ENCODE measurements at places on chromosomes 7 and 10. TPM values are rescaled to one million over a fixed set of nuclear protein-coding genes. Genes with fewer than 3 reads are reported as not detected.
A peak's percentile ranks its signal among the peaks of the same experiment; 100 is the strongest.

DNA sequence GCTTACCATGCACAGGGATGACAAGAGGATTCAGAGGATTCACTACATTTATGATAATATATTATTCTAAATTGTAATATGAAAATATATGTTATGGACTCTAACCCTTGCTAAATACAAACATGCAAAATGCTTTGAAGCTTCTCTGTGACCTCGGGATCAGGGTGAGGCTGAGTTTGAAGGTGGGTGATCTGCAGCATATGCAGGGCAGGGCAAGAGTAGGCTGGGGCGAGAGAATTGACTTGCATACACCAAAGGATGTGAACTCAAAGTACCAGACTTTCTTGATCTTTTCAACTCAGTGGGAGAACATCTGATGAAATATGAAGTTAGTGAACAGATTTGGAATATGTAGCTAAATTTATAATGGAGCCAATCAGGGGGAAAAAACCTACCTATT is 57.0 kb downstream of the GPR158 start:
- H3K36me3 ChIP-seq = no peaks in the 10 kb centered on the region
- DNase-seq = no peak
- no peak overlapping the region for H3K27ac ChIP-seq
- no peaks in the 10 kb centered on the region for H3K27me3 ChIP-seq
- no peak overlapping the region for H3K4me3 ChIP-seq
- no peaks in the 10 kb centered on the region for H3K4me1 ChIP-seq

GRCh38 chr7:78768859-78769258 is 684.6 kb downstream of the MAGI2 start:
- H3K4me3 ChIP-seq = peak overlapping the region; percentile 9
- DNase-seq = no peak
- no peak overlapping the region for H3K27ac ChIP-seq
- no peaks in the 10 kb centered on the region for H3K27me3 ChIP-seq
- H3K4me1 ChIP-seq = peaks cover 16% of the 10 kb centered on the region

DNA sequence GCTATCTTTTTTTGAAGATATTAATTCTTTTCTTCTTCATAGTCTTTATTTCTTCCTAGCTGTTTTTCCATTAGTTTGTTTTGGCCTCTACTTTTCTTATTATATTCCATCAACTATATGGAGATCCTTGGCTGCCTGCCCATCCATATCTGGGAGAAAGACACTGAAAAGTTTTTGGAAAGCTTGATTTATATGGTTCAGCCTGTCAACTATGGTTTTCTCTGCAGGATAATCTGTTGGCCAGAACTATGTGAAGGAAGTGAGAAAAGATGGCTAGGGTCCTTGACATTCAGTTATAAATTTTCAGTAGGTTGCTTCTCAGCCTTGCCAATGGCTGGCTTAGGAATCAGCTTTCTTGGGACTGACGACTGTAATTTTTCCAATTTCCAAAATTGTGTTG is 10.0 kb upstream of the CDK14 start:
- no peak overlapping the region for H3K4me3 ChIP-seq
- no peaks in the 10 kb centered on the region for H3K4me1 ChIP-seq
- no peak overlapping the region for H3K27ac ChIP-seq
- no peaks in the 10 kb centered on the region for H3K36me3 ChIP-seq
- DNase-seq = no peak
- H3K27me3 ChIP-seq = no peaks in the 10 kb centered on the region

Gene LIPJ
- not detected for total RNA-seq

Gene NXPH1
- 0.25 TPM for total RNA-seq
